ENCODE measurements at places on chromosomes 5 and 9.

- DNase-seq = no peak
Measured at GRCh38 chr5:178205749-178206047, 1.4 kb downstream of the HNRNPAB start.

DNA sequence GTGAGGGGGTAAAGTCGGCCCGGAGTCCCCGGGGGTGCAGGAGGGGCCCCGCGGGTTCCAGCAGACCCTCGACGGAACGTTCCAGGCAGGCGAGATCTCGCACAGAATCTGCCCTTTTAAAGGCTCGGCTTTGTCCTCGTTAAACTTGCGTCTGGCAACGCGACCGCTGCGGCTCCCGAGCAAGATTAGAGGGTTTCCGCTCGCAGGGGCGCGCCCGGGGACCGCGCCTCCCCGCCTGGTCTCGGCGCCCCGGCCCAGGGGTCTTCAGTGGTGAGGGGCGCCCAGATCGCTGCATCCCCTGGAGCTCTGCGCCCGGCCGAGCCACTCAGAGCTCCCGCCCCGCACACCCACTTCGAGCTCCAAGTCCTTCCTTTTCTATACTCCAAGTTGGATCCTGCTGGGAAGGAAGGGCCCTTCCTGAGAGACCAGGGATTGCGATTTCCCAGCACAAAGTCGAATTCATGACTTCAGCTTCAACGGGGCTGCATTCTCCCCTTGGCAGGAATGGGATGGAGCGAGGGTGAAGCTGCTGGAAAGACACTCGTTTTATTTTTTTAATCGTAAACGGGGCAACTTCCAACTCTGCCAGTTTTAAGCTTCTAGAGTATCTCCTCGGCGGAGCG is 11.3 kb downstream of the PROP1 start:
- no peak for DNase-seq

DNA sequence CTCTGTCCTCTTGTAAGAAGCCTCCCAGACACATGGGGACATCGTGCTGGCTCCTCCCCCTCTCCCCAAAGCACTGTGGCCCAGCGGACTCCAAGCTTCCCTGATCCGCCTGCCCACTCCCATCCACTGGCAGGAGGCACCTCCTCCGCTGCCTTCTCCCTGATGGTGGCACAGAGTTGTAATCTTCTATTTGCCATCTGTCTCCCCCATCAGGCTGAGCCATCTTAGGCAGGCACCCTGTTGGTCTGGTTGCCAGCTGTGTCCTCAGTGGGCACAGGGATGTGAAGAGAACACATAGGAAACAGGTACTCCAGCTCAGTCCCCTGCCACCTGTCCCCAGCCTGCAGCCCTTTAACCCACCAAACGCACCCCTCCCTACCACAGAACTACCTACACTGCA is 5.4 kb upstream of the ZDHHC12 start:
- DNase-seq = no peak

- no peak for DNase-seq
Measured at GRCh38 chr5:12071455-12071854, 167.2 kb upstream of the CTNND2 start.

Measured in CD4-positive, alpha-beta T cell treated with Interleukin-21 for 1 hour (primary cell).